Neural crest cell (in vitro differentiated cells): ENCODE measurements at places on chromosomes 4 and X.

DNA sequence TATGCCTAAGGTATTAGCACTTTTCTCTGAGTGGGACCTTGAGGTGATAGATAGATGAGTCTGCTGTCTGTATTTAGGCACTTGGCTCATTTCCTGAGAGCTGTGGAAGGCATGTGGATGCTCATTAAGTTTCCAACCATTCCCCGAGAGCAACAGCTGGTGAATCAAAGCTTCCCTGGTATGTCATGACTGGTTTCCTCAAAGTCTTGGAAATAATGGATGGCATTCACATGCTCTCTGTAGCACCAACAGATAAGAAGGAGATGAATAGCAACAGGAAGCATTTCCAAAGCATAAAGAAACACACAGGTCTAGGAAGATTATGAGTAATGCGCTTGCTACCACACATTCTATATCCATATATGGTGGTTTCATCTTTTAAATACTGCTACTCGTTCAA lies 118.3 kb upstream of the ETNPPL start:
- no peak for DNase-seq

DNA sequence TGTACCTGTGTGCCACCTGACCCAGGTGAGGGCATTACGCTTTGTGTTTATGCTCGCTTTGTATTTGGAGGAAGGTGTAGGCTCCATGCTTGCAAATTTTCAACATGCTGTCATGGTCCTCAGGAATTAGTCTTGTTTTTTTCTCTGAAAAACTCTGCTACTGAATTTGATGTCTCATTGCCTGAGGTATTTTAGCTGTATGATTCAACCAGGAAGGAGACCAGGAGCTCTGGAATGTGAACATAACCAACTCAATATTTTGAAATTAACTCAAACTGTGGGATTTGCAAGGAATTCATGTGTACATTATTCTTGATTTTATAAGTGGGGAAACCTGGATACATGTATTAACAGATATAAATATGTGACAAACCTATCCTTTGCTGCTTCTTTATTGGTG lies 134.1 kb downstream of the SLC4A4 start:
- no peak for DNase-seq

DNA sequence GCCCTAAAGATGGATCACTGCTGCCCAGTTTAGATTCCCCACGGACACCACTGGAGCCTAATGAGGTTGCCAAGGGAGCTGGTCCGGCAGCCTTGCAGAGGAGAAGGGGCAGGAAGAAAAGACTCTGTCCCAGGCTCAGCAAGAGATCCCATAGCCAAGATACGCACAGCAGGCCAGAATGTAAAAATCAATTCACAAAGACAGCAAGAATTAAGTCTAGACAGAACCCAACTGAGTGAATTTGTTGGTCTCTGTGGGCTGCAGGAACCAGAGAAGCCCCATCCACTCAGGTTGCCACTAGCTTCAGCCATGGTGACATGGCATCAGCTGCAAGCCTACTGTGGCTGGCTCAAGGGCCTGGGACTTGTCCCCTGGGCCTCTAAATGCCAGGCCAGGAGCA lies 22.9 kb downstream of the TSC22D3 start:
- no peak for DNase-seq

DNA sequence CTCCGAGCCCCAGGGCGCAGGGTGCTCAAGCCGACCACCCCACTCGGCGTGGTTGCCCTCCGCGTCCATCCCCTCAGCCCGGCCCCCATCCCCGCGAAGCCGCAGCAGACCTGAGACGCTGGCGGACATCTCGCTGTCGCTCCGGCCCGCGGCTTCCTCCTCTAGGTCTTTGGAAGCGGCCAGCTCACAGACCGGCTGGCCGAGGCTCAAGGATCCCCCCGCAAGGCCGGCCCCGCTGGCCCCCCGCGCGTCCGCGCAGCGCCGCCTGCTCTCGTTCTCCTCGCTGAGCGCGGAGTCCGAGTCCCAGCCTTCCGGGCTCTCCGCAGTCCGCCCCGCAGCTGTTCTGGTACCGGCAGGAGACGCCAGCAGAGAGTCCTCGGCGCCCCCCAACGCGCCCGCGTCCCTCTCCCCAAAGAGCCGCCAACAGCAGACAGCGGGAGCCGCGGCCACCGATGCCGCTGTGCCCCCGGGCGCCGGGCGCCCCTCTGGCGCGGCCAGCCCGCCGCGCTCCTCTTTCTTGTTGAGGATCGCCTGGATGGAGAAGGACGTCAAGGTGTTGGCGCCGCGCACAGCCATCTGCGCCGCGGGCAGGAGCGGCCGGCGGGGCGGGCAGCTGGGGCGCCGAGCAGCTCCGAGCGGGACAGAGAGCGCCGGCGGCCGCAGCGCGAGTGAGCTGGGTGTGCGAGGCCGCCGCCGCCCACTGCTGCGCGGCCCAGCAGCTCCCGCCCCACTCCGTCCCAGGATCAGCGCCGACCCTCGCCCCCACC lies at the start of gene NKX3-2:
Gene NKX3-2, minus strand, starts transcription at position 670 of the 767 bp plus-strand sequence. Its CDS starts 94 bp downstream, at position 576.
- no peak for DNase-seq

- no peak for DNase-seq
These were observed 147.3 kb downstream of the KLHL13 start for GRCh38 chrX:117969328-117969727.

DNA sequence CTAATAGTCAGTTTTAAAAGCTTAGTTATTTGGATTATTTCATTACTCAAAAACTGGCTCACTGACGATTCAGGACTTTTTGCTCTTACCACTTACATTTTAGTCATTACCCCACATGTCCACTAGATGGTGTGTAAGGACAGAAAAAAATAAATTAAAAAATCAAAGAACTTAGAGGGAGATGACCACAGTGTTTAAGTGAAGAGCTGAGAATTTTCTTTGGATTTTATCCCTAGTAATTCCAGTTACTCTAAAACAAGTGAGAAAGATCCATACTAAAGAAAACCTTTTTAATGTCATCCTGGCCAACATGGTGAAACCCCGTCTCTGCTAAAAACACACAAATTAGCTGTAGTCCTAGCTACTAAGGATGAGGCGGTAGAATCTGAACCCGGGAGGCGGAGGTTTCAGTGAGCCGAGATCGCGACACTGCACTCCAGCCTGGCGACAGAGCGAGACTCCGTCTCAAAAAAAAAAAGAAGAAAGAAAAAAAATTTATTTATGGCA lies 26.4 kb upstream of the TMPRSS11B start:
- DNase-seq, result peak; percentile 13

DNA sequence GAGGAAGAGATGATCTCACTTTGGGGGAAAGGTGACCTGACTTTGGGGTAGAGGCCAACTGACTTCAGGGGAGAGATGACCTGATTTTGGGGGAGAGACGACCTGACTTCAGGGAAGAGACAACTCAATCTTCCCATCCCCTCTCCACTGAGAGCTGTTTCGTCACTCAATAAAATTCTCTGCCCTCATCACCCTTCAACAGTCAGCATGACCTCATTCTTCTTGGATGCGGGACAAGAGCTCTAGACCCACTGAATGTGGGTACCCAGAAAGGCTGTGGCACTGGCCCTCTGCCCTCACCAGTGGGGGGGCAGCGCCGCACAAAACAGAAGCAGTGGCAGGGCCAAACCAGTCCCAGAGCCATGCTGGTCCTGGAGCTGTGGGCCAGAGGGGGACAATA lies 34.6 kb downstream of the ATXN3L start:
- no peak for DNase-seq

GRCh38 chr4:112855058-112855457 lies 194.4 kb upstream of the ANK2 start:
- DNase-seq, result no peak
